Placental pericyte (primary cell): ENCODE measurements at places on chromosomes 3 and 15. TPM values are rescaled to one million over a fixed set of nuclear protein-coding genes. Genes with fewer than 3 reads are reported as not detected.

The B3GALNT1 gene
- total RNA-seq = 12.3 and 16.8 TPM in 2 replicates

The AADACL2 gene
- not detected in 2 replicates for total RNA-seq

The IFRD2 gene
- 74.6 and 130 TPM in 2 replicates for total RNA-seq

The GPR176 gene
- total RNA-seq = 177 and 201 TPM in 2 replicates
